ENCODE measurements at places on chromosomes 16 and 17.
A peak's percentile ranks its signal among the peaks of the same experiment; 100 is the strongest.

DNA sequence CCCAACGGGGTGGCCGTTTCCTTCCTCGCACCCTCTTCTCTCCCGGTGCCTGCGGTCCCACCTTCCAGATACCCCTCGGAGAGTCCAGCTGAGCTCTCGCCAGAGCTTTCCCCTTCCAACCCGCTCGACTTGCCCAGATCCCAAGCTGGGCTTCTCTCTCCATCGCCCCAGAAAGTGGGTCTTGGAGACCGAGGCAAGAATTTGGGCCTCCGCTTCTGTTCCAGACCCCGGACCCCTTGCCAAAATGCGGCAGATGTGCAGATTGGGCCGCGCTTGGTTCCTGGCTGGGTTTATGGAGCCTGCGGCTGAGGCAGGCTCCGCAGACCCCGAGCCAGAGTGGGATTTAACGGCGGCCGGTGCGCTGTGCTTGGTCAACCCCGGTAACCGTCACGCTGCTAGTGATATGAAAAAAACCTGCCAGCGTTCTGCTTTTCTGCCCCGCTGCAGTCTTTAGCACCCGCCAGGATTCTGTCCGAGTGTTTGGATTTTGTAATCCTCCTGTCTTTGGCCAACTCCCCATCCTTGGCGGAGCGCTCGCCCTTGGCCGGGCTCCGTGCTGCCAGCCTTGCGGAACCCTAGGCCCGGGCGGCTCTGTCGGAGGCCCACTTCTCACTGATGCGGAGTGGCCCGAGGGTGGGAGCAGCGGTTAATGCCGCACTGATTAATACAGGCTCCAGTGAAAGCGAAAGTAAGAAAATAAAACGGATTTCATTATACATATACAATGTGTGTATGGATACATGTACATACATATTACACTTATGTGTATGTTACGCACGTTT, 754 bp upstream of the SLFN11 start:
- no peak for DNase-seq

GRCh38 chr16:15979801-15980200, 30.4 kb downstream of the ABCC1 start:
- no peak for DNase-seq

DNA sequence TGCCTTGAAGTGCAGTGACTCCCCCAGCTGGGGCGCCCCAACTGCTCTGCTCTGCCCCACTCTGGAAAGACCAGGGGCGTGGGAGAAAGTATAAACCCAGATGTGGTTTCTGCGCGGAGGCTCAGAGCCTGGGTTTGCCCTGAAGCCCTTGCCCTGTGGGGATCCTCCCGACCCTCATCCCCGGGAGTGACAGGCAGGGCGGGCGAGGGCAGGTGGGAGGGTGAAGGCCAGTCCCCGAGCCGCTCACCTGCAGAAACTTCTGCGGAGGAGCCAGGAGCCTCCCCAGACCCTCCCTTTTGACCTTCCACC, 3.8 kb downstream of the TPSD1 start:
- DNase-seq = no peak

GRCh38 chr17:19507775-19508576, 25.7 kb upstream of the SLC47A1 start:
- peak; percentile 96 for DNase-seq

DNA sequence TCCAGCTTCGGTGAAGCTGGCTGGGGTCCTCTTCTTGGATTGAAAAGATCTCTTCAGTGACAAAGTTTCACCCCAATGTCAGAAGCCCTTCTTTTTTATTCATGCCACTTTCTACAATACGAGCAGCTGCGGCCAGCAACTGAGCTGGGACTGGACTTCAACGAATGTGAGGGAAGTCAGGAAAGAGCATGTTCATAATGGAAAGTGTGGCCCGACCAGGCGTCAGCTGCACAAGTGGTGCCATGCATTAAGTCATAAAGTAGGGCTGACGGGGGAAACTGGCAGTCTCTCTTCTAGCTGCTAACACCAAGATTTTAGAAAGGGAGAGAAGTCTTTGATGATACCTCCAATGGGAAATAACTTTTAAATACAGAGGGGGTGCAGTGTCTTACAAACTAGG, 192.6 kb downstream of the PARN start:
- DNase-seq = no peak

GRCh38 chr17:57311281-57312216, 55.2 kb downstream of the MSI2 start:
- no peak for DNase-seq

GRCh38 chr17:44556166-44556831, 985 bp upstream of the FZD2 start:
- DNase-seq = no peak

DNA sequence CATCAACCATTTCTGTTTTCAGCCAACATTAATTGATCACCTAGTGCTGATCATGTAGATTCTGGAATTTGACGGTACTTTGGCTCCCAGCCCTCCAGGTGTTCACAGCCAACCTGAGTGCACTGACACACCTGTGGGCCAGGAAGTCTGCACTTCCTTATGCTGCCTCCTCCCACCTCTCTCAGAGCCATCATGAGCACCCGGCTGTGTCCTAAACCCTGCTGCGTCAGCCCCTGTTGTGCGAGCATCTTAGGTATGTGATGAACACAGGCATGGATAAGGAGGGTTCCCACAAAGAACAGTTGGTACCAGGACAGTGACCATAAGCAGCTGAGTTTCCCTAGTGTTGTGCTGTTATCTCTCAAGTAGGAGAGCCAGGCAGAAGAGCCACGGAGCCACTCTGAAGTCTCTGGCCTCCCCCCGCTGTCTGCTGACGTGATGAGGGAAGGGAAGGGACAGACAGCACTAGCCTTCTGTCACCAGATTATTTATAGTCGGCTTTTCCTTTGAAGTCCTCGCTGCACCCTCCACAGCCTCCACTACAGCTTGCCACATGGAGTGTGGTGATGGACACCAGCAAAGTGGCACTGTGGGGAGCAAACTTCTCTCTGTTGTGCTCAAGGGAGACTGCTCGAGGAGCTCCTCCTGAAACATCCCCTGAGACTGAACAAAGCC, 162.8 kb upstream of the ANKFN1 start:
- no peak for DNase-seq

DNA sequence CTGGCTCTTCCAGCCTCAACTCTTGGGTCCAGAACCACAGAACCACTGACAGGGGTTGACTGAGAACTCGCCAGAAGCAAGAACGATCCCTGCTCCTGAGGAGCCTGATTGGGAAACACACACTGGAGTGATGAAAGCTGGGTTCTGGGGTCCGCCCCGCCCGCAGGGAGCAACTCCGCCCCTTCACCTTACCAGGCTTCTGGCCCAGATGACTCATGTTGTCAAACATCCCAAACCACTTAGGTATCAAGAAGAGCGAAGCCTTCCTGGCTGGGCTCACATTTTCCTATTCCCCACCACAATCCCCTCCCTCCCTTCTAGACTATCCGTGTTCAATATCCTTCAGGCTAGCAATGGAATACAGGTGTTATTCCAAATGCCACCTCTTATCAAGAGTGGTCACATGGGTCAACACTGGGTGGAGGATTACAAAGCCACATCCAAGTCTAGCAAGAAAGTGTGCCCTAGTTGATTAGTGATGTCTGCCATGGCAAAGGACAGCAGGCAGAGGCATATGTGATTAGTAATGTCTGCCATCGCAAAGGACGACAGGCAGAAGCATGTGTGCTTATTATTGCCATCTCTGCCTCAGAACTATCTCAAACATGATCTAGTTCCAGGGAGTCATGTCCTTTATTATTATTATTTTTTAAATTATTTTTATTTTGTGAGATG, 70.5 kb downstream of the TIMM22 start:
- DNase-seq = no peak

DNA sequence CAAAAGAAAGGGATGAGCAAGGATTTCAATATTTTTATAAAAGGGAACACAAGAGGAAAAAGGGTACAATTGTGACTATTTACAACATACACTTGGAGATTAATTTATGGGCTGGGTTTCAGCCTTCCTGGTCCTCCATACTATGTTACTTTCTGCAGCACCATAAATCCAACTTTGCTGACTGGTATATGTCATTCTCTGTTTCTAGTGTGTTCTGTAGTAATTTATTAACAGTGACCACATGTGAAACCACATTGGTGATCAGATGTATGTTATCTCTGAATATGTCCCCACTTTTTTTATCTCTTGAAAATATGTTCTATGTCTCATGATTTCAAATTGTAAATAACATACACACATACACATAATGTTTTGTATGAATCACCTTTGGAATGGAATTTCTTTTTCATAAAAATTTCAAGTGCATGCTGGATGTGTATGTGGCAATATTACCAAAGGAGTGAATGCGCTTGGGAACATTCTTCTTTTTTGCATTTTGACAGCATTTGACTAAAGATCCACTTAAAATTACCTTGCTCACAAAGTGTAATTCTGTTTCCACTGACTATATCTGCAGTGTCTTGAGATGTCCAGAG, 2.9 kb upstream of the LYRM9 start:
- DNase-seq = no peak

DNA sequence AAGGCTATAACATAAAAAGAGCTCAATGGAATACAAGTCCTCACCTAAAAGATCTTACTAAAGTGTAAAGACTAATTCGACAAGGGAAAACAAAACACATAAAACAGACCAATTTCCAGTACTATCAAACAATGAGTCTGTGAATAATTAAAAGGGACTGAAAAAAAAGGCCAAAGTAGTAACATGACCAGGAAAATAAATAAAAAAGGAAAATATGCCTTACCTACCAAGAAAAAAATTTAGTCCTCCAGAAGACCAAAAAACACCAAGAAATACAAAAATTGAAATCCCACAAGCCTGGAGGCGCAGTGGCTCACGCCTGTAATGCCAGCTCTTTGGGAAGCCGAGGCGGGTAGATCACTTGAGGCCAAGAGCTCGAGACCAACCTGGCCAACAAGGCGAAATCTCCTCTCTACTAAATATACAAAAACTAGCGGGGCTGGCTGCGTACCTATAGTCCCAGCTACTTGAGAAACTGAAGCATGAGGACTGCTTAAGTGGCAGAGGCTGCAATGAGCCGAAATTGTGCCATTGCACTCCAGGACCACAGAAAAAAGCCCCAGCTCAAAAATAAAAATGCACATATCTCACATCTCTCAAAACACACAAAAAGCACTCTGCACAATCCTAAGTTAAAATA, 60.8 kb downstream of the TEX14 start:
- peak; percentile 15 for DNase-seq
